ENCODE measurements at places on chromosomes 4 and X. TPM values are rescaled to one million over a fixed set of nuclear protein-coding genes. Genes with fewer than 3 reads are reported as not detected.

Gene GIMD1
- total RNA-seq = not detected

Gene TMEM184C
- total RNA-seq = 29.4 TPM

GRCh38 chrX:150694738-150695410, 1.7 kb downstream of the MTMR1 start:
- no peak for DNase-seq

GRCh38 chr4:156638925-156639605, 332.5 kb downstream of the PDGFC start:
- DNase-seq = no peak

DNA sequence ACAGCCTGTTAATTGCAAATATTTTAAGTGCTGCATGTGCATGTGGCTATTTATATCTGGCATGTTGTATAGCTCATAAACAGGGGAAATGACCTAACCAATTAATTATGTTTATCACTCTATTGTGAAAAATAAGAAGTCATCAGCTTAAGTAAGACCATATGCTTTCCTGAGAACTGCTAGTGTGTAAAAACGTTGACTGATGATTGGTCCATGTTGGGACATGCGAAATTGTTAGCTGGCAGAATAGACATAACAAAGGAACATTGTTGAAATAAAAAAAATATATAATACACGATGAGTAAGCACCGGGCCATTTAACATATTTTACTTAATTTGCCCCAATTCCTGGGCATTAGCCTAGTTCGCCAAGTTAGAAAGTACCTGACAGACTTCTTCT, 207.5 kb downstream of the ANK2 start:
- DNase-seq = no peak

- DNase-seq = no peak
Measured at GRCh38 chr4:70680934-70681333, 7.4 kb upstream of the UTP3 start.

DNA sequence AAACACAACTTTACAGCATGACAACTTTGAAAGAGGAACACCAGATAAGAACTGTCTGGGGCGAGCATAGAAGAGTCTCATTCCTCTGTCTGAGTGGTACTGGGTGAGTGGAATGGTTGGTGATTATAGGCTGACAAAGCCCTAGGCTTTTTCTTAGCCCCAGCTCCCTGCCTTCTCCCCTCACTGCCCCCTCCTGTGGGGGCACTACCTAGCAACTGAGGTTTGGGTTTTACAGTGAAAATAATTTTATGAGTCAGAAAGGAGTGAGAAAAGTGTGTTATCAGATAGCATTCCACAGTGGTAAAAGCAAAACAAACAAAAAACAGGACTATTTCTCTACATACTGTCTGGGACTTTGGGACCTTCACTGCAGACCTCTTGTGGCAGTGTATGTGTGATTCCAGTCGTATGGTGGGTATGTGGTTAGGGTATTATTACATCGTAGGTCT, 10.5 kb upstream of the TMEM165 start:
- DNase-seq = no peak

DNA sequence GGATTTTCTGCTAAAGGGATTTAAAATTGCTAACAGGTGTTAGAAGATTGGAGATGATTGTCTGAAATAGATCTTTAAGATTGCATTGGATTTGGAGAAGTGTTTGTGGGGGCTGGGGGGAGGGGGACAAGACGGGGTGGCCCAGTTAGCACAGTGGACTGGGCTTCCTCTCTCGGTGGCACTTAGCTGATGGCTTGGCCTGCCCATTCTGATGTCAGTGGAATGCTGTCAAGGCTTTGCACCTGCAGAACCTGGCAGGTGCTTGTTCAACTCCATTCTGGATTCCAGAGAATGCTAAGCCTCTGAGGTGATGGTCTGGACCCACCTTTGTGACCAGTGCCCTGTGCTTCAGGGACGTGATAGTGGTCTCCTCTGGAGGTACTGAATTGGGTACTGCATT, 43.7 kb downstream of the ADD1 start:
- no peak for DNase-seq
